ENCODE measurements at places on chromosomes 12 and 14.

DNA sequence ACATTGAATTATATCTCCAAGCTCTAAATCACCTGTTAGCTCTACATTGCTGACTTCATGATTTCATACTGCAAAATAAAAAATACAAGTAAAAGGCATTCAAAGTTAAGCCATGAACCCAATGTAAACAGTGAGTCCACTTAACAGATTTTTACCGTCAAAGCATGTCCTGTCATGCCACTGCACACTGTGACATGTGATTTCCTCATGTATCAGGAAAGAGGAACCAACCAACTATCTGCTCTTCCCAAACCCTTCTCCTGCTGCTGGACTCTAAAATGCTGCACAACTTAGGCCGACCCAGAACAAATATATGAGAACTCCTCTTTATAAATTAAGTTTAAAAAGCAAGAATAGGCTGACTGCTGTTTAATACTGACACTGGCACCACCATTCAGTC is 37.5 kb downstream of the TM7SF3 start:
- no peak for DNase-seq

- DNase-seq = no peak
These were observed at the start of gene FIGNL2 for GRCh38 chr12:51848326-51848727. FIGNL2 (minus strand) TSS chr12:51848718; CDS start chr12:51822413, 26,305 bp downstream.

- DNase-seq = no peak
These were observed 122.9 kb downstream of the MYRFL start for GRCh38 chr12:69947897-69948296.

DNA sequence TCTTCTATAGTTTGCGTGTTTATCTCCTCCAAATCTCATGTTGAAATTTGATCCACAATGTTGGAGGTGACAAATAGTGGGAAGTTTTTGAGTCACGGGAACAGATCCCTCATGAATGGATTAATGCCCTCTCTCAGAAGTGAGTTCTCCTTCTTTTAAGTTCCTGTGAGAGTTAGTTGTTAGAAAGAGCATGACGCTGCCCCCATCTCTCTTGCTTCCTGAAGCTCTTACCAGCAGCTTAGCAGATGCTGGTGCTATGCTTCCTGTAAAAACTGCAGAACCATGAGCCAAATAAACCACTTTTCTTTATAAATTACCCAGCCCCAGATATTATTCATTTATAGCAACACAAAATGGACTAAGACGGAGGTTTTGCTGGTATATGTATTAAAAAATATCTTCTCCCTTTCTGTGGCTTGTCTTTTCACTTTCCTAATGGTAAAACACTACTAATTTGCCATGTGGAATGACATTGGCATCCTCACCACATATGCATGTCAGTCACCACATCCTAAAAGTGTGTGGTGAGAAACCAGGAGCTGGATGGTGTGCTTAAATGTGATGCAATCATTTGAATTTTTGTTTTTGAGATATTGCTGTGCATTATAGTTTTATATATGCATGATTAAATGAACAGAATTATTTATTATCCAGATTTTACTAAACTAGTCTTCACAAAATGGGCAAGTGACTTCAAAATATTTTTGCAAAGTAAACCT is 449.3 kb downstream of the ADAMTS20 start:
- no peak for DNase-seq

GRCh38 chr14:59305231-59305630 is 116.8 kb downstream of the DAAM1 start:
- no peak for DNase-seq

GRCh38 chr12:41437563-41437962 is 249.4 kb downstream of the PDZRN4 start:
- DNase-seq = no peak

DNA sequence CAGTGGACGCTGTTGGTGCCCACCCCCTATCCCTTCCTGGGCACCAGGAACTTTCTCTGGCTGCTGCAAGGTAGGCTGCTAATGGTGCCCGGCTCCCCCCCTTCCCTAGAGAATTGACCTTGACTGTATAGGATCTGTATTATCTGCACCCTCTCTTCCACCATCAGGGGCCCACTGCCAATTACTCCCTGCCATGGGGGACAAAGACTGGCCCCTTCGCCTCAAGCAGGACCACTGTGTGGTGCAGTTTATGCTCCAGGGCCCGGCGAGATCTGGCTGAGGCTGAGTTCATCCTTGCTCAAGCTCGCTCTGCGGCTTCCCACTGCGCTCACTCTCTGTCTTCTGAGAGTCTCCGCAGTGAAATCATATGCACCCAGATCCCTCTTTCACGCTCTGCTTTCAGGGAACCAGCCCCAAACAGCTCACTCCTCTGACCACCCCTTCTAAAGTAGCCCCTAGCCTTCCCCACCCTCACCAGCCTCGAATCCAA is 95.2 kb downstream of the LGMN start:
- DNase-seq = no peak

GRCh38 chr14:72418806-72419205 is 475.1 kb downstream of the DPF3 start:
- DNase-seq = no peak

GRCh38 chr12:1877169-1877878 is 41.1 kb downstream of the CACNA2D4 start:
- no peak for DNase-seq

DNA sequence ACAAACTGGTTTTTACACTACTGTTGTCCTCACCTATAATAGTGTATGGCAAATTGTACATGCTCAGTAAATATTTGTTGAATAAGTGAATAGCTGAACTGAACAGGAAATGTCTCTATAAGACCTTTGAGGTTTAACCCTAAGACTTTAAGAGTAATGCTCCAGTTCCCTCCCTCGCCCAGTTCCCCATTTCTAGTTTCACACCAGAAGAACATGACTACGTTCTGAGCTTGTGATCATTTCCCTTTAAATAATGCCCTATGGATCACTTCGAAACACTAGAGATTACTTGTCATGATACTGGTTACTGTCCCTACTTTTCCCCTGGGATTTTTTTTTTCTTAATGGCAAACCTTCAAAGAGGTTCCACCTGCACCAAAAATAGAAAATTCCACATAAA is 69.3 kb downstream of the PRKD1 start:
- no peak for DNase-seq

DNA sequence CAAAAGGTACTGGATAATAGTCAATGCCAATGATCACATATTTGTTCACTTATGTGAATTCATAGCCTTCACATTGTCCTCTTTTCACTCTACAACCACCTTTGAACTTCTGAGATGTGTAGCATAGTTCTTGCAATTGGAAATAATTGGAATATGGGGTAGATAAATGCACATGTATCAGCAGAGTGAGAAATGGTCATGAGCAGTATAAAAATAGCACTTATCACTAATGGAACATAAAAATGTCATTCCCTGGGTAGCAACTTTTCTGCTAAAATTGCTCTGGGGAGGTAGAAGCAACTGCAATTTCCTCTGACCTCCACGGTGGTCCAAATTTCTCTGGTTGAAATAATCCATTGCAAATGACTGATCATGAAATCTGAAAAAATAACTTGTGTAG is 1785.7 kb upstream of the FLRT2 start:
- no peak for DNase-seq

- DNase-seq = no peak
These were observed 34.0 kb upstream of the AP4S1 start for GRCh38 chr14:30991408-30991807.

DNA sequence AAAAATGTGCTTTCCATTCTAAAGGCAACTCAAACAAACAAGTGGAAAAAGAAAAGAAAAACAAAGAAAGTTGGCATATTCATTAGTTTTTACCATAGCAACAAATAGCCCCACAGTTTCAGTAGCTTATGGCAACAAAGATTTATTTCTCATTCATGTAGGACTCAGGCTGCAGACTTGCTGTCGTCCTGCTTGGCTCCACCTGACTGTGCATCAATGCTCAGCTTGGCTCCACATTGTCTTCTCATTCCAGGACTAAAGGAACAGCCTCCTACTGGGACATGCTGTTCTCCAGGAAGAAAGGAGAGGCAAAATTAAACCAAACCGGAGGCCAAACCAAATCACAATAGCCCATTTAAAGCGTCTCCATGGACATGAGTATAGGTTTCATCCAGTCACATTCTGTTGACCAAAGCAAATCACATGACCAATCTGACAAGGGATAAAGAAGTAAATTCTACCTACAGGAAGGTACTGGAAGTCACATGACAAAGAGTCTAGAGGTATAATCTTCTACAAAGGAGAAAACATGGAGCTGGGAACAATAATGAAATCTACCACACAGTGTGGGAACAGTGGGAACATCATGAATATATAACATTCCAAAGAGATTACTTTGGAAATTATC is 222.5 kb downstream of the PIK3C2G start:
- no peak for DNase-seq

DNA sequence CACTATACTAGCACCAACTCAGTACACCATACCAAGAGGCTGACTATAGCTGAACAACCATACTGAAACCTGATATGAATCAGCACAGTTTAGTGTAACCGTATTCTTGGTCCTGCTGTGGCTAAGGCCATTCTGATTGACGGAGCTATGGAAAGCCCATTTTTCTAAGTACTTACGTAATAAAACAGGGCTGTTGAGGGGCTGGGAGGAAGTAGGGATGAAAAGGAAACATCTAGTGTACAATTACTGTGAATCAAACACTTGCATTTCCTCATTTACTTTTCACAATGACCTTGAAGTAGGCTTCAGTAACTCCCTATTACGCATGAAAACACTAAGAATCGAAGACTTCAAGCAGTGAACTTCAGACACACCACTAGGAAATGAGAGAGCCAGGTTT is 198.2 kb downstream of the BTG1 start:
- no peak for DNase-seq

- no peak for DNase-seq
These were observed 75.1 kb downstream of the ETNK1 start for GRCh38 chr12:22700106-22700505.

GRCh38 chr12:79444089-79444488 is 246.7 kb downstream of the PAWR start:
- DNase-seq = no peak

GRCh38 chr12:27580561-27581330 is 56.7 kb downstream of the PPFIBP1 start:
- DNase-seq = no peak

- DNase-seq = no peak
These were observed 5.2 kb downstream of the MUCL1 start for GRCh38 chr12:54859502-54859901.

DNA sequence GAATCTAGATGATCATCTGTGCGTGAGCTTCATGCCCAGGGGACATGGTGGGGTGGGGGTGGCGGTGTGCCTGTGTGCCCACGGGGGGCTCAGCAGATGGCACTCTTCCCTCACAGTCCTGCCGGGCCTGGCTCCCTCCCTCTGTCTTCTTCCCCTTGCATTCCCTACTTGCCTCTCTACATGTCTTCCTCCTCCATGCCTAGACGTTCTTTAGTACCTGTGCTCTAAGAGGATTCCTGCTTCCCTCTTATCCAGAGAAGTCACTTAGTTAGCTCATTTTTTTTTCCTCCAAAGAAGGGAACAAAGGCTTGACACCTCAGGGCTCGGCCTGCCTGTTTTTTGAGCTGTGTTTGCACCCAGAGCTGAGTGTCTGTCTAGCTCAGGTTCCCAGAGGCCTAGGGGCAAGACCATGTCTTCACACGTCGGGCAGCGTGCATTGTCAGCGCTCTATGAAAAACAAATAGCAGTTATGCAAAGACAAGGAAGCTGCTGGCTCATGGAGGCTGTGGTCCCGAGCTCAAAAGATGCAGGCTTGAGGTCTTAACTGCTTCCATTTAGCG is 48.8 kb downstream of the NINJ2 start:
- no peak for DNase-seq

- no peak for DNase-seq
These were observed 19.4 kb upstream of the GNPTAB start for GRCh38 chr12:101850199-101850598.

GRCh38 chr12:45008211-45008610 is 42.7 kb downstream of the DBX2 start:
- no peak for DNase-seq

- no peak for DNase-seq
These were observed 25.5 kb upstream of the MGP start for GRCh38 chr12:14911131-14911530.

DNA sequence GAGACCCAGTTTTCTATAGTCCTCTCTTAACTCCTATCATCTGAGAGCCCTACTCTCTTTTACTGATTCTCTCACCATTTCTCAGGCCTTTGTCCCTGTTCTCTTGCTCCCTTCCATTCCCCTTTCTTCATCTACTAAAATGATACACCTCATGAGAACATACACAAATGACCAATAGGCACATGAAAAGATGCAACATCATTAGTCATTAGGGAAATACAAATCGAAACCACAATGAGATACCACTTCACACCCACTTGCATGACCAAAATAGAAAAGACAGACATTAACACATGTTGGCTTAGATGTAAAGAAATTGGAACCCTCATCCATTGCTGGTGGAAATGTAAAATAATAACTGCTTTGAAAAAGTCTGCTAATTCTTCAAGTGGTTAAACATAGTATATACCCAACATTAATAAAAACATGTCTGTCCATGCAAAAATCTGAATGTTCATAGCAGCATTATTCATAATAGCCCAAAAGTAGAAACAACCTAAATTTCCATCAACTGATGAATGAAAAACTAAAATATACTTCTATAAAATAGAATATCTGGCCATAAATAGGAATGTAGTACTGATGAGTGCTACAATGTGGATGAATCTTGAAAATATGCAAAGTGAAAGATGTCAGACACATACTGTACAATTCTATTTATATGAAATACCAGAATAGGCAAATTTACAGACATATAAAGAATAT is 66.0 kb downstream of the DENND5B start:
- no peak for DNase-seq

DNA sequence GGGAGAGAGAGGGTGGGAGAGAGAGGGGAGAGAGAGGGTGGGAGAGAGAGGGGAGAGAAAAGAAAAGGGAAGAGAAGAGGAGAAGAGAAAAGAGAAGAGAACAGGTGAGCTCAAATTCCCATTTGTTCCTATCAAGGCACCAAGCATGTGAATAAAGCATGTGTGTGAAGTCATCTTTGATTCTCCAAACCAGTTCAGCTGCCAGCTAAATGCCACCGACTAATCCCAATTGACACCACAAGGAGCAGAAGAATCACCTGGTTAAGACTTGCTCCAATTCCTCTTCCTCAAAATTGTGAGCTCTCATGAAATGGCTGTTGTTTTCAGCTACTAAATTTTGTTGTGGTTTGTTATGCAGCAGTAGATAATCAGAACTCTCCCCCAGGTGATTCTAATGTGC is 188.9 kb downstream of the TMX1 start:
- DNase-seq = no peak

DNA sequence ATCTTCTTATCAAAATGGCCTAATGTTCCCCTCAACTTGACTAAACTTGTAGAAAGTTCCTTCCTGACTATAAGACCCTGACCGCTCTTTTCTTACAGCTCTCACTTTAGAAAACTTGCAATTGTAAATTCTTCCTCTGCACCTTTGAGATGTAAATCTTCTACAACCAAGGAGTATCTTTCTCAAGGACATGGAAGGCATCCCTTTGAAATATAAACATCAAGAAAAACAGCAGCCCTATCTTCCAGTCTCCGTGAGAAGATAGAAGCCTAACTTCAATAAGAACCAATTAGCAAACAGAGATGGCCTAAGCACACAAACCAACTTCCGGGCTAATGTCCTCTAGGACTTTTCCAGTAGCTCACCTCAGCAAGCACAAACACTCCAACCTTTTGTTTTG is 210.3 kb downstream of the CPNE8 start:
- DNase-seq = no peak

- no peak for DNase-seq
These were observed 312.3 kb downstream of the ATP23 start for GRCh38 chr12:58253663-58254062.

All from DMS 273 treated with DMSO at 0.1 percent for 48 hours (cell line).